C1 segment of cervical spinal cord (tissue), 14 donors: ENCODE measurements at places on chromosomes 3 and 15.

DNA sequence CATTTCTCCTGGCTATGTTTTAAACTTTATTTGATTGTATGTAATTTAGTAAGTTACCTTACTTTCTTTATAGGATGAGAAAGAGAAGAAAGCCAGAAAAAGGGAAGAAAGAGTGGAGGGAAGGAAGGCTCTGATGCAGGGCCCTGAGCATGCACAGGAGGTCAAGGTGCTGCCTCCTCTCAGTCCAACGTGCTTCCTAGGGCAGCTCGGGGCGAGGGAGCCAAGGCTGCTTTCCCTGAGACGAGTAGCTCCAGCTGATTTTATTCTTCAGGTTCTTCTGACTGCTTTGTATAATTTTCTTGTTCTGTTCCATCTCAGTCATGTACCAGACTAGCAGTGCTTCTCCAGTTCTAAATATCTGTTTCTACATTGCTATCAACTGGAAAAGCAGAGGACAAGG, 3.4 kb downstream of the CORO2B start:
- no peak for DNase-seq

DNA sequence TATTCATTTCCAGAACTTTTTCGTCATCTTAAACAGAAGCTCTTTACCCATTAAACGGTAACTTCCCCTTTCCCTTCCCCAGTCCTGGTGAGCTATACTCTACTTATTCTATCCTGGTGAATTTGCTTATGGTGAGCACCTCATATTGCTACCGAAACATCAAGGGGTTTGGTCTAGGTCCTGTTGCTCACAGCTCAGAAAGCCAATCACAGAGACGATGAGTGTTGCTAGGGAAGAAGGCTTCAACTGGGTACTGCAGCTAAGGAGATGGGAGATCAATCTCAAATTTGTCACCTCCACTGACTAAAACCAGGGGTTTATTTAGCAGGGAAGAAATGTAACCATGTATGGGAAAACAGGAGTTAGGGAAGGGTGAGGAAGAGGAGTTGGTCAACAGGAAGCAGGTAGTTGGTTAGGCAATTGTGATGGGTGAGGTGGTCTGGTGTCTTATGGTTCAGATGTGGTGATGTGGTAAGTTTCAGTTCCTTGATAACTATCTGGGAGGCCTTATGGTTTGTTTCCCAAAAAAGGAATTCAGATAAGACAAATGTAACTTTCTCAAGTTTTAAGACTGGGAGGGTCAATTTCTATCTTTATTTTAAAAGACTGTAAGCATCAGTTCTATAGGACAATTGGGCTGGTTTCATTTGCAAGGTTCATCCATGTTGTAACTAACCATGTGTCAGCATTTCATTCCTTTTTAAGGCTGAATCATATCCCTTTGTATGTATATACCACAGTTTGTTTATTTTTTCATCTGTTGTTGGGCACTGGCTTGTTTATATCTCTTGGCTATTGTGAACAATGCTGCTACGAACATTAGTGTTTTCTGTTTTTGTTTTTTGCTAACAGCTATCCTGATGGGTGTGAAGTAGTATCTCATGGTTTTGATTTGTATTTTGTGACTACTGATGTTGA, 24.3 kb downstream of the ARHGAP11B start:
- no peak for DNase-seq

DNA sequence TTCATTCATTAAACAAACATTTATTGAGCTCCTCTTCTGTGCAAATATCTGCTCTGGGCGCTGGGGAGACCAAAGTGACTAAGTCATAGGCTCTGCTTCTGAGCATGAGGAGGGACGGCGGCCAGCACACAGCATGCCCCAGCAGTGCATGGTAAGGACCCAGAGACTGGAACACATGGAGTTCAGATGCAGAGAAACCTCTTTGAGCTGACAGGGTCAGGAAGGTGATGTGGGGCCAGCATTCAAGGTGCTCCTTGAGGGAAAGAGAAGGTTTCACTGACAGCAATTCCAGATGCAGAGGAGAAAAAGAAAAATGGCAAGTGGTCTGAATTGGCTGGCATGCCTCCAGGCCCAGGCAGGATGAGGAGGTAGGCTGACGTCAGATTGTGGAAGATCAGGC, 234.5 kb downstream of the UACA start:
- no peak for DNase-seq

GRCh38 chr3:34131091-34131490, 332.7 kb downstream of the PDCD6IP start:
- DNase-seq, result no peak

DNA sequence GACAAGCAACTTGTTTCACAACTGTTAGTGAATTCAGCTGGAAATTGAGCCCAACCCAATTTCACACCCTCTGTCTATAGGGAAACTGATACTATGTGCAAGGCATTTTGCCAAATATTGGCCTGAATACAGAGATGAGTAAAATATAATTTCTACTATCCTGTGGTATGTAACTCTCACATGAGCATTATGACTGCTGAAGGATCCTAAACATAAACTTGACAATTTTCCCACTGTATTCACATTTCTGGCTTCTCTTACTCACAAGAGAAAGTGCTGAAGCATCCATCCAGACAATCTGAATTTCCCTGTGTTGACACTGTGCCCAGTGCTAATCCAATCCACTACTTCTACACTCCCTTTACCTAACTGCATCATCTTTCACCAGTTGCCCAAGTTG, 28.4 kb downstream of the SERPINI2 start:
- no peak for DNase-seq

DNA sequence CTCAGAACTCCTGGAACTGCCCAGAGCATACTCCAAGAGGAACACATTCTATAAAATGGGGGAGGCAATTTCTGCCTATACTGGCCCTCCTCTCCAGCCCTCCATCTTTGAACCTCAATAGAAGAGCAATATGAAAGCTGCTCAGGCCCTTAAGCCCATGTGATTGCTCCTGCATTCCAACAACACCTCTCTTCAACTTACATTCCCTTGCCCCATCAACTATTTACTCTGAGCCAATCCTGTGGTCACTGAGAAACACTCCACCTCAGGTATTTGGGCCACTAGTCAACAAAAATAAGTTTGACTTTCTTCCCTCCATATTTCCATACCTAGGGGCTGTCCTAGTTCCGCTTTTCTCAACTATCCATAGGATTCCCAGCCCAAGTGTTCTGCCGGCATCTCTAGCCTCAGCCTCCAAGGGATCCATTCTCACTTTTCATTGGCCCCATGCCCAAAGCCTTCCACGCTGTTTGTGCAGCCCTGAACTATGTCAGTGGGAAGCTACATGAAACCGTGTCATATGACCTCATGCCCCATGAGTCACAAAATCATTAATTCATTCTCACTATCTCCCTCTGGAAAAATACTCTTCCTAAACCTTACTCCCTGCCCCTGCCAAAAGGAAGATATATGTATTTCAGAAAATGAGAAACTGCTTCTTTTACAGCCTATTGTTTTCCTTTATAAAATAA, 61.6 kb downstream of the GJD2 start:
- DNase-seq, result no peak

GRCh38 chr3:13728487-13728886, 151.4 kb downstream of the WNT7A start:
- no peak for DNase-seq

DNA sequence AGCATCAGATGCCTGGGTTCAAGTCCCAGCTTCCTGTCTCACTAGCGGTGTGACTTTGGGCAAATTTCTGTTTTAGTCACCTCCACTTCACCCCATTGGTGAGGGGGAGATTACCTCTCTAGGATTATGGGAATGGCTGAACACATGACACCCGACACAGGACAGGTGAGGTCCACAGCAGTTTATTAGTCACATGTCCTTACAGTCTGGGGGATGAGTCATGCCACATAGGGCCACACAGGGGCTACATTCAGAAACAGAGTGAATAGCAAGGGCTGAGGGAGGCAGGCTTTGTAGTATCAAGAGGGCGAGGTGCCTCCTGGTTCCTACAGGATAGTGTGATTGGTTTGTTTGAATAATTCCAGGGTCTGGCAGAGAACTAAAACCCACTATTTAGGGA, 15.2 kb upstream of the ITGA11 start:
- no peak for DNase-seq

GRCh38 chr3:14627815-14628214, 23.7 kb upstream of the CCDC174 start:
- no peak for DNase-seq

DNA sequence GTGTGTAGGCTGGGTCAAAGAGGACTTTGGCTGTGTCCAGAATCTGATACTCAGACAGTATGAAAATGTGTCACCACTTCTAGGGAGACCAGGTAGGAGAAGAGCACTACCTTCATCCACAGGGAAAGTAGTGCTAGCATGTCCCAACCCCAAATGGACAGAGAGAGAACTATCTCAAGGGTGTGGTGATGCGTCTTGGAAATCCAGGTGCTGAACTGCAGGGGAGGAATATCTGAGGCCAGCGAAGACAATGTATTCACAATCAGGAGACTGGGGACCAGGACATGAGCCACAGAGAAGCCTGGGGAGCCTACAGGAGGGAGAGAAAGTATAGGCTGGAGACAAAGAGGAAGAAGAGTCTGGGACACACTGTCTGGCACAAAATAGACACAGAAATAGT, 152.0 kb upstream of the WNT5A start:
- DNase-seq, result no peak

- DNase-seq, result no peak
Measured at GRCh38 chr15:88844749-88845386, 41.6 kb downstream of the ACAN start.

DNA sequence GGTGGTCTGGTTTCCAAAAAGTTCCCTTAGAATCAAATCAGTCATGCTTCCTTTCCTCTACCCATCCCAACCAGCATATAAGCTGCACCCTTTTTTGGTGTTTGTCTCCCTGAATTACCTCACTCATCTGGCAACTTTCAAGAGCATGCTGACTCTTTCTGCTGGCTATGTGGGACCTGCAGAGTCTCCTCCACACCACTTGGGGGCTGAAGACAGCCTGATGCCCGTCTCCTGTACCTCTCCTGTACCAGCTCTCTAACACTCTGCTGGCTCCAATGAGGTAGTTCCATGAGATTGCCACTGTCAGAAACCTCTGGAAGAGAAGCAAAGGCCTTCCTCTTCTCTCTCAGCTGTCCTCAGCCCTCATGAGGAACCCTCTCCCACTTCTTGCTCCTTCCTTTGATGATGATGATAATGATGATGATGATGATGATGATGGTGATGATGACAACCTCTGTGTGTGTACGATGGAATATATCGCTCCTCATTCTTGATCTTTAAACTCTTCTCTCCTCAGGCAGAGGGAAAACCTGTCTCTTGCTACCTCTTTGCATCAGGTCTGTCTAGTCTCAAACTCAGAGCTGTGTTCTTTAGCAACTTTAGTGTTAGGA, 257.5 kb downstream of the ZNF621 start:
- DNase-seq, result no peak

- DNase-seq, result no peak
Measured at GRCh38 chr15:69782809-69783208, 314.9 kb downstream of the TLE3 start.

DNA sequence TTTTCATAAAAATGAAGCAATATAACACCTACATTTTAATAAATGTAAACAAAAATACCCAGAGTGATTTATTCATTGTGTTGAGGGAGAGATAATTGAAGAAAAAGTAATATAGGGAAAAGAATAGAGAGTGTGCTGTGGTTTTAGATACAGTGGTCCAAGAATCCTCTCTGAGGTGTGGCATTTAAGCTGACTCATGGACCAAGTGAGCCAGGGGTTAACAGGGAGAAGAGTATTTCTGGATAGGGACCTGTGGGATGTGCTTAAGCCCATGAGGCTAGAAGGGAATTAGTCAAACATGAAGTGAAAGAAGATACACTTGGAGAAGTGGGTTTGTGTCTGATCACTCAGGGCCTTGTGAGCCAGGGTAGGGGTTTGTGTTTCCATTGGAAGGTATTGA, 680.7 kb upstream of the GRM7 start:
- no peak for DNase-seq

DNA sequence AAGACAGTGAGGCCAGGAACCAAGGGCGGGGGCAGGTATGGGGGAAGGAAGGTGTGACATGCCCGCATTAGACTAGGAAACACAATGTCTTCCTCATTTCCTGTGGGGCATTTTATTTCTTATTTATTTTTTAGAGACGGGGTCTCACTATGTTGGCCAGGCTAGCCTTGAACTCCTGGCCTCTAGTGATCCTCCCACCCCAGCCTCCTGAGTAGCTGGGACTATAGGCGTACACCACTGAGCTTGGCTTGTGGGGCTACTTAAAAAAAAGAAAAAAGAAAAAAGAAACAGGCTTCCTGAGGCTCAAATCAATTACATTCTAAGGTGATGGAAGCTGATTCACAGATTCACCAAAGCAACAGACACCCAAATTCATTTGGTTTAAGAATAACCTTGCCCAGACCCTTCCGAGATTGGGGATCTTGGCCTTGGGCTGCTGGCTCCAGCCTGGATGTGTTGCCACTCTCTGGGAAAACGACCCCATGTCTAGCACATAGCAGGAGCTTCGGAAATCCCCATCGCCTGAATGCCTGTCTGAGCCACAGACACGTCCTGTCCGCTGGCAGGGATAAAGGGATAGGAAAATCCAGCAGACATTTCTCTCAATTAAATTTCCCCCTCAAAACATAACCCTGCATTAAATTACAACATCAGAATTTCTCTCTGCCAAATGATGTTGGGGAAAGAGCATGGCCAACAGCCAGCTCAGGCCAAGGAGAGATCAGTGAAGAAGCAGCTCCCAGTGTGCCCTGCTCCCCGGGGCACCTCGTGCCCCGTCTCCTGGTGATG, 13.0 kb downstream of the CPN2 start:
- no peak for DNase-seq

DNA sequence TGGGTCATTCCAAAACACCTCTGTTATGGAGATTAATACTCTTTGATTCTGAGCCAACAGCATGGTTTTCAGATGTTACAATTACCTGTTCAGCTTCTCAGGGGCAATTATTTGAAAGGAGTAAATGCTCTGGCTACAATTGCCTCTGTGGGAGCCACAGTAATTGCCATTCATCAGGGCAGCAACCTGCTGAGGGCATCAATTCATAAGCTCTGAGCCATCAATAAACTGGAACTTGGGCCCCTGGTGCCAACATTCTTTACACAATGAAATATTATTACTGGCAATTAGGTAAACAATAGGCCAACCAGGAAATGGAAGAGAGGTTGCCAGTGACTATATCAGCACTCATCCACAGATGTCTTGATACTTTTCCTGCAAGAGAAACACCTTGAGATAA, 660.8 kb downstream of the MECOM start:
- DNase-seq, result no peak

GRCh38 chr15:66917904-66918448, 147.4 kb upstream of the SMAD3 start:
- no peak for DNase-seq

GRCh38 chr3:104553121-104553520, 813.6 kb upstream of the ALCAM start:
- no peak for DNase-seq

DNA sequence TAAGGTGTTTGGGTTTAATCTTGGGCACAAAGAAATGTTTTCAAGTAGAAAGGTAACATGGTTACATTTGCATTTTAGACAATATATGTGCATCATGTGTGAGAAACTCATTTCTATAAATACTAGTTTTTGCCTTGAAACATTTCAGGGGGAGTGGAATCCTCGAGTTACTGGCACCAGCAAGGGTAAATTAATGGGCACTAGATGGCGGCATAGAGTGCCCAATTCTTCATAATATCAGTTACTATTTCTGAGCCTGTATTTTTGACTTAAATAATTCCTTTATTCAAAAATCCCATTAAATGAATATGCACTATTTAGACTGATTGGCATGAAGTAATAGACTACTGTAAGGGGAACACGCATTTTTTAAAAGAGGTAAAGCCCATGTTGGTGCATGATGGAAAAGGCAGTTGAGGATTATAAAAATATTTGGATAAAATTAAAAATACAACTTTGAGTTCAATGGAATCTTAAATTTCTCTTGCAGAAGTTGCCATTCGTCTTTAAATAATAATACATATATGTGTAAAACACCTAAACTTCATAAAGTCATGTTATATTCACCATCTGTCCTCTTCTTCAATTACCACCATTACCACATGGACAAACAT, 106.3 kb downstream of the ZBTB20 start:
- no peak for DNase-seq
